BJ (cell line): ENCODE measurements at places on chromosomes 5 and 9. TPM values are rescaled to one million over a fixed set of nuclear protein-coding genes. Genes with fewer than 3 reads are reported as not detected.

Gene SLC46A2
- polyA plus RNA-seq = not detected in 2 replicates

Gene ENTREP1
- polyA plus RNA-seq = 0.02 and 0.07 TPM in 2 replicates

Gene HAND1
- not detected in 2 replicates for polyA plus RNA-seq

Gene MORN5
- not detected in 2 replicates for polyA plus RNA-seq

Gene FRRS1L
- polyA plus RNA-seq = 0.04 and 0.20 TPM in 2 replicates

Gene ZSWIM6
- 11.1 and 11.8 TPM in 2 replicates for polyA plus RNA-seq

Gene ELAVL2
- polyA plus RNA-seq = 0.04 and 0.28 TPM in 2 replicates

Gene SLC34A3
- not detected in 2 replicates for polyA plus RNA-seq

Gene CEL
- polyA plus RNA-seq = 0.26 and 0.49 TPM in 2 replicates

Gene PCDHB14
- polyA plus RNA-seq = 0.42 and 0.47 TPM in 2 replicates

Gene GLRA1
- not detected in 2 replicates for polyA plus RNA-seq

Gene FAM169A
- 0.22 and 0.48 TPM in 2 replicates for polyA plus RNA-seq

Gene FBLL1
- 0.56 and 0.61 TPM in 2 replicates for polyA plus RNA-seq

Gene SNX24
- 6.9 and 15.1 TPM in 2 replicates for polyA plus RNA-seq

Gene SLC26A2
- polyA plus RNA-seq = 3.3 and 7.6 TPM in 2 replicates

Gene PLAC8L1
- polyA plus RNA-seq = 0.33 TPM in 2 replicates

Gene PTGS1
- polyA plus RNA-seq = 72.6 and 102 TPM in 2 replicates

Gene WDR31
- polyA plus RNA-seq = 1.6 and 2.0 TPM in 2 replicates

Gene PRR16
- 44.8 and 48.7 TPM in 2 replicates for polyA plus RNA-seq

Gene NME5
- 0.31 and 1.3 TPM in 2 replicates for polyA plus RNA-seq

Gene PCDHA7
- polyA plus RNA-seq = 0.44 TPM in 2 replicates

Gene MOCS2
- polyA plus RNA-seq = 22.2 and 46.4 TPM in 2 replicates

Gene EHMT1
- polyA plus RNA-seq = 18.1 and 23.3 TPM in 2 replicates

Gene SLIT3
- 18.1 and 26.8 TPM in 2 replicates for polyA plus RNA-seq

Gene ECSCR
- polyA plus RNA-seq = 0.37 and 0.38 TPM in 2 replicates

Gene ANKRD34B
- polyA plus RNA-seq = not detected in 2 replicates

Gene MAST4
- 2.9 and 4.0 TPM in 2 replicates for polyA plus RNA-seq

Gene GALNT12
- 4.2 and 4.8 TPM in 2 replicates for polyA plus RNA-seq

Gene PCDHGA2
- polyA plus RNA-seq = 6.7 and 6.8 TPM in 2 replicates

Gene NOXA1
- 0.20 and 0.32 TPM in 2 replicates for polyA plus RNA-seq

Gene CDO1
- 1.8 and 2.0 TPM in 2 replicates for polyA plus RNA-seq
